T-cell (primary cell): ENCODE measurements at places on chromosomes 3 and 15. TPM values are rescaled to one million over a fixed set of nuclear protein-coding genes. Genes with fewer than 3 reads are reported as not detected.

ROBO2 gene
- total RNA-seq = not detected

CHRM5 gene
- total RNA-seq = not detected

BNC1 gene
- total RNA-seq = not detected

HOMER2 gene
- total RNA-seq = 2.7 TPM

CATSPER2 gene
- 10.1 TPM for total RNA-seq

ASB14 gene
- total RNA-seq = not detected

HHLA2 gene
- total RNA-seq = 0.40 TPM

CHRNB4 gene
- not detected for total RNA-seq

LOXL1 gene
- total RNA-seq = 1.5 TPM

DNA sequence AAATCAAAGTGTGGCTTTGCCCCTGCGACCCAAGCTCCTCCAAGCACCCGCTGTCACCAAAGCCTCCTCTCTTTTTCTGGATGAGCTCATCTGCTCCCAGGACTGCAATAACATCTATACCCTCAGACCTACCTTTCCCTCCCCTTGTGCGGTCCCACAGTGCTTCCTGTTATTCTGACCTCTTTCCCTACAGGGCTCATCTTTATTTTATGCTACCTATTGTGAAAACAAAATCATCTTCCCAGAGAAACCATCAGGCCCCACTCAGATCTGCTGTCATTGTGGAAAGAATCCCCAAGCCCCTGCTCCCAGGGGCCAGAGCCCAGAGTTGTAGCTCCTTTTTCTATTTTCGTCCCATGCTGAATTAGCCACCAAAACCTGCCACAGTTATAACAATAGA is 162.2 kb downstream of the MEIS2 start:
- H3K36me3 ChIP-seq = no peaks in the 10 kb centered on the region
- no peak overlapping the region for H3K4me3 ChIP-seq
- H3K4me1 ChIP-seq = no peaks in the 10 kb centered on the region

DNA sequence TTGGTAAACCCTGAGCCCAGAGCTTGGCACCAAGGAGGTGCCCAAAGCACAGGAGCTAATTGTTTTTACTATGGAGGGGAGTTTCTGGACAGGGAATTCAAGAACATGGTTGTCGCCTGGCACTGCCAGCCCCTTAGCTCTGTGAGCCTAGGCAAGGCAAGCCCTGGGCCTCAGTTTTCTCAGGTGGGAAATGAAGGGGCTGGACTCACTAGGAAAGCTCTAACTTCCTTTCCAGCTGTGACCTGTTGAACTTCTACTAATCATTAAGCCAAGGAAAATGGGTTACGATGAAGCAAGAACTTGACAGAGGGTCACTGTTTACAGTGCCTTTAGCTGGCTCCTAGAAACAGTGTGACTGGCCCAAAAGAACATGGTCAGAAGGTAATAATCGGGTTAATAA is 277.2 kb downstream of the SHQ1 start:
- H3K27me3 ChIP-seq = no peaks in the 10 kb centered on the region
- DNase-seq = no peak
- no peaks in the 10 kb centered on the region for H3K36me3 ChIP-seq
- no peak overlapping the region for H3K4me3 ChIP-seq

DNA sequence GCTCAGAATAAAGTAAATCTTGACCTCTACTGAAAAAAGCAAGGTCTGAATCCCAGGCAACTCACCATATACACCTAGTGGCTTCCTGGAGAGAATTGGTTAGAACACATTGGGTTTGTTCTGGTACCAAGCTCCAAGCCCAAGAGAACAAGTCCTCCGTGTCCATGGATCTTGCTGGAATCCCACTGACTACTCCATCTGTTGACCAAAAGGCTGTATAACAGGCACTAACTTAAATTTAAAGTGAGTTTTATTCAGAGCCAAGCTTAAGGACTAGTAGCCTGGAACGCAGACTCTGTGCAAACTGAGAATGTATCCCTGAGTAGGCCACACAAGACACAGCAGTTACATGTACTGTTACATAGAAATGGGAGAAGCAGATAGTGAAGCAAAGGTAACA is 342.1 kb upstream of the LRRC3B start:
- no peaks in the 10 kb centered on the region for H3K27me3 ChIP-seq
- no peak for DNase-seq
- H3K4me1 ChIP-seq = no peaks in the 10 kb centered on the region

GRCh38 chr3:58874248-58874741 is 175.5 kb downstream of the CFAP20DC start:
- DNase-seq = no peak
- no peaks in the 10 kb centered on the region for H3K36me3 ChIP-seq
- no peak overlapping the region for H3K27ac ChIP-seq
- no peaks in the 10 kb centered on the region for H3K4me1 ChIP-seq
- H3K4me3 ChIP-seq = no peak overlapping the region

GRCh38 chr3:72728329-72728889 is 119.8 kb downstream of the SHQ1 start:
- no peak overlapping the region for H3K27ac ChIP-seq
- H3K27me3 ChIP-seq = no peaks in the 10 kb centered on the region
- no peaks in the 10 kb centered on the region for H3K36me3 ChIP-seq

DNA sequence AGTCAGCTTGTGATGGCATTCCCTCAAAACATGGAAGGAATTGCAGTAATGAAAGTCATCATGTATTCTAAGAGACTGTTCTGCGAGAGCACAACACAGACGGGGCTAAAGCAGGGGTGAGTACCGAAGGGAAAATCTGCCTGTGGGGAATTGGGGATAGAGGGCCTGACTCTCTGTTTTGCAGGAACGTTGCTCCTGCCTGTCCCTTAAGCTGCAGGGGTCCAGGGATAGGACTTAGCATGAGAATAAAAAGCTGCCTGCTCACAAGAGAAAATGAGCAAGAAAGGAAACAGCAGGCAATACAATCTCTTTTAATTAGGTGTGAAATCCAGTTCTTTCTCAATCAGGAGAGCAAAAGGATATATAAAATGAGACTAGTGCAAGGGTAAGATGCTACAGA is 62.2 kb downstream of the TIGIT start:
- no peaks in the 10 kb centered on the region for H3K36me3 ChIP-seq
- no peaks in the 10 kb centered on the region for H3K4me1 ChIP-seq
- DNase-seq = no peak
- no peak overlapping the region for H3K27ac ChIP-seq
- no peaks in the 10 kb centered on the region for H3K27me3 ChIP-seq
- H3K4me3 ChIP-seq = no peak overlapping the region

- no peaks in the 10 kb centered on the region for H3K27me3 ChIP-seq
- H3K36me3 ChIP-seq = no peaks in the 10 kb centered on the region
- no peaks in the 10 kb centered on the region for H3K4me1 ChIP-seq
- H3K4me3 ChIP-seq = no peak overlapping the region
Observed at GRCh38 chr3:167113035-167113830, 266.9 kb downstream of the ZBBX start.

- H3K4me3 ChIP-seq = no peak overlapping the region
- H3K36me3 ChIP-seq = no peaks in the 10 kb centered on the region
- DNase-seq = no peak
- H3K27ac ChIP-seq = no peak overlapping the region
- no peaks in the 10 kb centered on the region for H3K4me1 ChIP-seq
Observed at GRCh38 chr3:61814674-61815073, 253.3 kb downstream of the PTPRG start.

- no peaks in the 10 kb centered on the region for H3K27me3 ChIP-seq
- peaks cover 6% of the 10 kb centered on the region for H3K36me3 ChIP-seq
- H3K27ac ChIP-seq = no peak overlapping the region
- H3K4me3 ChIP-seq = no peak overlapping the region
- peaks cover 8% of the 10 kb centered on the region for H3K4me1 ChIP-seq
- no peak for DNase-seq
Observed at GRCh38 chr3:195224156-195224979, 46.6 kb downstream of the XXYLT1 start.

- no peaks in the 10 kb centered on the region for H3K27me3 ChIP-seq
- H3K36me3 ChIP-seq = no peaks in the 10 kb centered on the region
- no peaks in the 10 kb centered on the region for H3K4me1 ChIP-seq
- no peak overlapping the region for H3K4me3 ChIP-seq
- H3K27ac ChIP-seq = no peak overlapping the region
- DNase-seq = no peak
Observed at GRCh38 chr3:30984855-30985749, 90.6 kb upstream of the GADL1 start.

DNA sequence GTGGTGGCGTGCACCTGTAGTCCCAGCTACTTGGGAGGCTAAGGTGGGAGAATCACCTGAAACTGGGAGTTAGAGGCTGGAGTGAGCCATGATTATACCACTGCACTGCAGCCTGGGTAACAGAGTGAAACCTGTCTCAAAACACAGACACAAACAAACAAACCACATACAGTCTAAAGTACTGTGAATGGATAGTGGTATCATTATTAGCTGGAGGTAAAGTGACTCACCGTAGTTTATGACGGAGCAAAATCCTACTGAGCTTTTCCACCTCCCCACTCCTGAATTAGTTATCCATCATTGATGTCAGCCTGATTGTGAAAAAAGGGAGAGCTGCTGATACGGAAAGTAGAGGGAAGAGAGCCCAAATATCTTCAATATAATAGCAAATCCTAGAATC is 3.2 kb upstream of the CNOT10 start:
- no peaks in the 10 kb centered on the region for H3K36me3 ChIP-seq
- no peak overlapping the region for H3K4me3 ChIP-seq
- no peaks in the 10 kb centered on the region for H3K27me3 ChIP-seq
- peaks cover 16% of the 10 kb centered on the region for H3K4me1 ChIP-seq
- no peak for DNase-seq
- no peak overlapping the region for H3K27ac ChIP-seq
